IMR-90 (cell line): ENCODE measurements at places on chromosomes 16 and 17. TPM values are rescaled to one million over a fixed set of nuclear protein-coding genes. Genes with fewer than 3 reads are reported as not detected.

Gene IL21R
- 0.83 and 0.97 TPM in 2 replicates for polyA plus RNA-seq

Gene CRHR1
- polyA plus RNA-seq, result not detected in 2 replicates

Gene RNU2-1
- polyA plus RNA-seq, result not detected in 2 replicates

Gene CEMP1
- polyA plus RNA-seq, result not detected in 2 replicates

Gene FBXW10B
- polyA plus RNA-seq, result 0.23 and 0.43 TPM in 2 replicates

DNA sequence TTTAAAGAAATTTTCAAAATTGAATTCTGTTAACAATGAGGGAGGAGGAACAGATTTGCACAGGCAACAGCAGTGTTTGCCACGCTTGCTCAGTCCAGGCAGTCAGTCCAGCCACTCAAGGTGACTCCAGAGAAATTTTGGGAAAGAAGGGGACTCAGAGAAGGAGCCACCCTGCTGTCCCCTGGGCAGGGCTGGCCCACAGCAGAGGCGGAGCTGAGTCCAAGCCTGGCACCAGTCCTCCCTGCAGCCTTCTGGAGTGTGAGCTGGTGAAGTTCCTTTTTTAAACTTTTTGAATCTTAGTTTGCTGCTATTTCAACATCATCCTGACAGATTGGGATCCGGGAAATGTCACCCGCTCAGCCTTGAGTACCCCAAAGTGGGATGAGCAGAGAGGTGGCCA, 14.5 kb upstream of the SLC47A2 start:
- DNase-seq, result no peak

DNA sequence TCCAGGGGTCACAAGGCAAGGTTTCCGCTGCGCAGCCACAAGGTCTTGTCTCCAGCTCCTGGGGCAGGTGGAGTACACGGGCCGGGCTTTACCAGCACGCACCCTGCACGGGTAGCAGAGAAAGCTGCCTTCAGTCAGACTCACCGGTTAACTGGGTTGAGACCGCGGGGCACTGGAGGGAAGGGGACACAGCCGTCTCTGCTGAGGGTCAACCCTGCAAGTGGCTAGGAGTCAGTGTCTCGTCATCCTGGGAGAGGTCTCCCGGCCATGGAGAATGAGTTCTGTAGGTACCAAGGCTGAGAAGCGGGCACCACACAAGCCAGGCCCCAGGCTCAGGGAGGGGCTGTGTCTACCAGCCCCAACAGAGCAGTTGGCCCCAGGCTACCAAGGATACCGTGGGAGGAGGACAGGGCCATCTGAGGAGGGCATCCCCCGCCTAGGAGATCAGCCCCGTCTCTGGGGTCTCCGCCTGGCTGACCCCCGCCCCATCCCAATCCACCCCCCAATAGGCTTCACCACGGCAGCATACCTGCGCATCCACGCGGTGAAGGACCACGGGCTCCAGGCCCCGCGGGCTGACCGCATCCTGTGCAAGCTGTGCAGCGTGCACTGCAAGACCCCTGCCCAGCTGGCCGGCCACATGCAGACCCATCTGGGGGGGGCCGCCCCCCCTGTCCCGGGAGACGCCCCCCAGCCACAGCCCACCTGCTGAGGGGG, 2.8 kb upstream of the PRRT2 start:
- DNase-seq, result no peak

DNA sequence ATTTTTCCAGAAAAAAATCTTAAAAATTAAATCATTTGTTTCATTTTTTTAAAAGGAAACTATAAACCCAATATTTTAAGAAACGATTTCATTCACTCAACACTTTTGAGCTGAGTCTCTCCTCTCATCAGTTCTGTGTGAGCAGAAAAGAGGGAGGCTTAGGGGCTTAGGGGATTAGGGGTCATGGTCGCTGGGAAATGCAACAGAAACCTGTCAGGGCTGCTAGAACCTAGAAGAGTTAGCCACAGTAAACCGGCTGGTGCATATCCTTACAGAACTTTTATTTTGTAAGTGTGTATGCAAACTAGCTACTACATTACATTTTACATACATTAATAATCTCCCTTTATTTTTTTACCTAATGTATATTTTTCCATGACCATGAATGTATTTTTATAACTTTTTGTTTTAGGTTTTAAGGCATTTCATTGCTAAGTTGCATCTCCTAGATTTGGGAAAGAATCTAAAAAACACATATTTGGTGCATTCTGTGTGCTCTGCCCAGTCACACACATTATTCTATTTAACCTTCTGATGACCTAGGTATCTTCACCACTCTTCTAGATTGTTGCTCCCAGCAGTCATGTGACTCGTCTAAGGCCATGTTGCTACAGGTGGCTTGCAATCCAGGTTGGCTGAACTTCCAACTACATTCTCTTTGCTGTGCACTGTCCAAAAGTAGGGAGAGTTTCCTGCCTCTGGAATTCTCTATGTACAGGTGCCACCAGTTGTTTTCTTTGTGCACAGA, 24.4 kb downstream of the TBC1D3B start:
- no peak for DNase-seq

GRCh38 chr17:56305007-56305406, 151.7 kb downstream of the ANKFN1 start:
- DNase-seq, result no peak

- DNase-seq, result no peak
Observed at GRCh38 chr17:66946251-66946650, 18.3 kb upstream of the CACNG4 start.

DNA sequence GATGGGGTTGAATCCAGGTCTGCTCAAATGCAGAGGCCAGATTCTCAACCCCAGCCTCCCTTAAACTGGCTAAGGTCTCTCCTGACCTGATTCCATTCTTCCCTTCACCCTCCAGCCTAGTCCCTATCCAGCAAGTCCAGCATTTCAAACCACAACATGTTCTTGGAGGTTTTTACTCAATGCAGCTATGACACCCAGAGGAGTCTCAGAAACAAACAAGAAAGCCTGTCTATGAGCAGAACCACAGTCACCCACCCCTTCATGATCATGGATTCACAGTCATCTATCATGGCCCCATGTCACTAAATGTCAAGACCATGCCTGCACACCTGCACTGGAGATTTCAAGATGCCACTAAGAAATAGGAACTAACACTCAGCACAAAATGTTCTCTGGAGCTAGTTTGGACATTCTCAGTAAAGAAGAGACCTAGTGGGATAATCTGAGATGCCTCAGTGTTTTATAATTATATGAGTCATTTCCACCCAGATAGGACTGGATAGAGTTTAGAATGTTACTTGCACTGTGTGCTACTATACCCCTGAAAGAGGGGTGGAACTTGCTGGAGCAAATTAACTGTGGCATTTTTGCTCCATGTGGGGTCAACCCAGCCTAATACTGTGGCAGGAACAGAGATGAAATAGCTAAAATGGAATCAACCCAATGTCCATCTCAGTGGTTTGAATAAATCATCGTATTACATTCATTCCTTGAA, 9.5 kb upstream of the METTL22 start:
- DNase-seq, result peak; percentile 19

GRCh38 chr16:84754353-84754856, 54.6 kb downstream of the USP10 start:
- DNase-seq, result peak; percentile 93

DNA sequence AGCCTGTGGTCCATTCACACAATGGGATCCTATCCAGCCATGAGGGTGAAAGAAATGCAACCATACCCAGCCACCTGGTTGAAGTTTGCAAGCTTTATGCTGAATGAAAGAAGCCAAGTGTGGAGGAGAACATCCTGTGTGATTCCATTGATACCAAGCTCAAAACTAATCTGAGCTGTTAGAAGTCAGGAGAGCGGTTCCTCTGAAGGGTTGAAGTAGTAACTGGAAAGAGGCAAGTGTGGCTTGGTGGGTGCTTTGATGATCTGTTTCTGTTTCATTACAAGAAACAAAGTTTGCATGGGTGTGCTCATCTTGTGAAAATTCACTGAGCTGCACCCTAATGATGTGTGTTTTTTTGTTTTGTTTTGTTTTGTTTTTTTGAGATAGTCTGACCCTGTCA, 99.4 kb downstream of the SALL1 start:
- no peak for DNase-seq

- DNase-seq, result peak; percentile 13
Observed at GRCh38 chr17:63497708-63498483, 21.0 kb downstream of the ACE start.

DNA sequence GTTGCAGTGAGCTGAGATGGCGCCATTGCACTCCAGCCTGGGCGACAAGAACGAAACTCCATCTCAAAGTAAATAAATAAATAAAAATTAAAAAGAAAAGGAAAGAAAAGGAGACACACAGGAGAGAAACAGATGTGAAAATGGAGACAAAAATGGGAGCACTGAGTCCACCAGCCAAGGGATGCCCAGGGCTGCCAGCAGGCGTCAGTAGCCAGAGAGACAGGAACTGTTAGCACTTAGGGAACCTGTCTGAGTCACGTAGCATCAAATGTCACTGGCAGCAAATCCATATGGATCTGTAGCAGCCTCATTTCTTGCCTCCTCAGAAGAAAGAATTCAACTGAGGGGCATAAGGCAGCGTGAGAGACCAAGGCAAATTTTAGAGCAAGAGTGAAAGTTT, 79.7 kb downstream of the CYLD start:
- peak; percentile 23 for DNase-seq

- peak; percentile 75 for DNase-seq
Observed at GRCh38 chr17:64773836-64774761, 112.0 kb upstream of the SMURF2 start.
